Tibial nerve (tissue), 4 donors: ENCODE measurements at places on chromosomes 11 and 22. TPM values are rescaled to one million over a fixed set of nuclear protein-coding genes. Genes with fewer than 3 reads are reported as not detected.

Gene CRYBB2
- not detected for total RNA-seq

Gene RGL4
- total RNA-seq, result not detected

Gene PTPRCAP
- 14.4 TPM for total RNA-seq

Gene LIPT2
- 8.3 TPM for total RNA-seq

DNA sequence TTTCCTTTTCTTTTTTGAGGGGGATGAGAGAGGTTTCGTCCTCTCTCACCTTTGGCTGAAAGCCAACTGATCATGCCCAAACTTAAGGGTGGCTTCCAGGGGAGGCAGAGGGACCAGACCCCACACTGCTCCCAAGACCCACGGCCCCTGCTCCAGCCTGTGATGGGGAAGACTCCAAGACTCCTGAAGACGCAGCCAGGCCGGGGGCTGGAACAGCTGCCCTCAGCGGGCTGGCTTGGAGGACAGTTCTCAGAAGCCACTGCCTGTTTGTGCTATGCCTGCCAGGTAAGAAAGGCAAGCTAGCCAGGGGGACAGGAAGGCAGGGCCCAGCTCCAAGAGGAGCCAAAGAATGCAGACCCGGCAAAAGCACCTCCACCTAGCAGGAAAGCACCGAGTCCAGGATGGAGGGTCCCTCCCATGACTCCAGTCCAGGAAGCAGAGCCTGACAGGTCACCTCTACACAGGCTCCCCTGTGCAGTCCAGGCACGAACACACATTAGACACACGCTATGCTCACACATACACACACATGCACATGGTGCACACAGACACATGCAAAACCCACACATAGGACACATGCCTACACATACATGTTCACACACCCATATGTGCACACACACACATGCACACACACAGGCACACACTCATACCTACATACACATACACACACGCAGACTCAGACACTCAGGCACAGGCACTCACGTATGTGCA lies 31.3 kb downstream of the GNB1L start:
- no peak for DNase-seq
